ENCODE measurements at places on chromosomes 6 and 20.

GRCh38 chr6:159931112-159931511 lies 37.8 kb upstream of the IGF2R start:
- DNase-seq: no peak

GRCh38 chr20:17859002-17859615 lies 109.5 kb downstream of the SNX5 start:
- DNase-seq: no peak

DNA sequence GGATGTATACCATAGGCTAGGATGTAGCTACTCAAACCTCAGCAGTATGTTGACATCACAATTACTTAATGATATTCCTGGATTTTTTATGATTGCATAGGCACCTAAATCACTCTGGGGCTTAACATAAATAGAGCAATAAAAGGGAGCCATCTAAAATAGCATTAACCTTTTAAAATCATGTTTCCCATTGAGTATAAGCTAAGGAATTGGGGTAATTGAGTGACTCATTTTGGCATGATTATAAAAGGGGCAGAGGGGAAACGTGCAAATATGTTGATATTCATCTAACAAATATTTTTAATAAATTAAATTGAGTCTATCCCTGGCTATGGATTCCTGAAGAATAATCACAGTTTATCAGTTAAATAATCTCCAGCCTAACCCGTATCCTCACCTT lies 74.0 kb upstream of the ADGRF1 start:
- DNase-seq: no peak

DNA sequence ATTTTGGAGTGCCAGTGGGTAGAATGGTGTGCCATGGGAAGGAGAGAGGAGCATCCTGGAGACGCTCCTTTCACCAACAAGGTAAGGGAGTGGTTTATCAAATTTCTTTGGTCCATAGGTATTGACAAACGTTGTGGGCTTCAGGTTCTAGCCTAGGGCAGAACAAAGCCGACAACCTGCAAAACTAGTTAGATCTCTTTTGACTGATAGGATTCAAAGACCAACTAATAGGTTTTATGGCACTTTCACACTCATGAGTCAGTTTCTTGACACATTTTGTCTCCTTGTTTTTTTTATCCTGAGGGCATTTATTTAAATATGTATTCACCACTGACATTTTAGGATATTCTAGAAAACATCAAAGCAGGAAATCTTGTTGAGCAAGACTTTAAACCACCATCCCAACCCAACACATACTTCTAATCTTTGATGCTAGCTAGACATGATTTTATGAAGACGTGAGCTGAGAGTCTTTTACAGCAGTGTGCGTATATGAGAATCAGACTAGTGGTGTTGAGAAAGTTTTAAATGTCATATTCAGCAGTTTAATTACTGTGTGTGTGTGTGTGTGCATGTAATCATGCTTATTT lies 370.4 kb upstream of the HSF2 start:
- DNase-seq: no peak

- peak; percentile 16 for DNase-seq
Observed at GRCh38 chr6:44003345-44004061, 123.7 kb downstream of the MRPL14 start.

DNA sequence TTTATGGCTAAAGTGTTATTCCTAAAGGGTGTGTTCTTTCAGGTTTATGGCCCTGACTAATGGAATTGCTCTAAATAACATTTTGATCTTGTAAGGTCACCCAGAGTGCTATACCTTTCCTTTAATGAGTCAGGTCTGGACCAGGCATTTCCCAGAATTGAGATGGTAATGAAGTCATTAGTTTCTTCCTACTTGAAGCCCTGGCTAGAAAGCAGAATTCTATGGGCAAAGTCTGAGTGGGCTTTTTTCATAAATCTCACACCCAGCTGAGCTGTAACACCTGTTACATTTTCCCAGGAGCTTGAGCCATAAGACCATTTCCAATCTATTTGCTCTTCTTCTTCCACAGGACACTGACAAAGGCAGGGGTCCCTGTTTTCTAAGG lies 122.0 kb upstream of the ID4 start:
- peak; percentile 70 for DNase-seq

GRCh38 chr6:54646069-54646950 lies 200.3 kb upstream of the FAM83B start:
- peak; percentile 78 for DNase-seq

DNA sequence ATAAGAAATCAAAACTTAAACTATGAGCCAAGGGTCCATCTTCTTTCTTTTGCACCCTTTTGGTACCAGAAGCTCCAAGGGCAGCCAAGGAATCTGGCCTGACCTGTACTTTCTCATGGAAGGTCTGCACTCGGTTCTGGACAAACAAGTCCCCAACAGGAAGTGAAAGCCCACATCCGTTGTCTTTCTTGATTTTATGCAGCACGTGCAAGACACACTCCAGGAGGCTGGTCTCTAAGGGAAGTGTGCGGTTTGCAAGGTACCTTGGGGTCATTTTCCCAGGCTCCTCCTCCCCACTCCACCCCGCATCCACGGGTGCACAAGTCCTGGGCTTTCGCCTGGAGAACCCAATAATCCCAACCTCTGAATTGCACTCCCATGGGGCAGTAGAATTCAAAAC lies 101.9 kb downstream of the NFATC2 start:
- no peak for DNase-seq

GRCh38 chr6:46821458-46821881 lies 28.3 kb downstream of the MEP1A start:
- DNase-seq: no peak

- no peak for DNase-seq
Observed at GRCh38 chr6:106628658-106629102, 618 bp downstream of the RTN4IP1 start.

- no peak for DNase-seq
Observed at GRCh38 chr20:42260184-42260583, 642.0 kb upstream of the CHD6 start.

GRCh38 chr20:40648210-40649072 lies 40.6 kb downstream of the MAFB start:
- no peak for DNase-seq

DNA sequence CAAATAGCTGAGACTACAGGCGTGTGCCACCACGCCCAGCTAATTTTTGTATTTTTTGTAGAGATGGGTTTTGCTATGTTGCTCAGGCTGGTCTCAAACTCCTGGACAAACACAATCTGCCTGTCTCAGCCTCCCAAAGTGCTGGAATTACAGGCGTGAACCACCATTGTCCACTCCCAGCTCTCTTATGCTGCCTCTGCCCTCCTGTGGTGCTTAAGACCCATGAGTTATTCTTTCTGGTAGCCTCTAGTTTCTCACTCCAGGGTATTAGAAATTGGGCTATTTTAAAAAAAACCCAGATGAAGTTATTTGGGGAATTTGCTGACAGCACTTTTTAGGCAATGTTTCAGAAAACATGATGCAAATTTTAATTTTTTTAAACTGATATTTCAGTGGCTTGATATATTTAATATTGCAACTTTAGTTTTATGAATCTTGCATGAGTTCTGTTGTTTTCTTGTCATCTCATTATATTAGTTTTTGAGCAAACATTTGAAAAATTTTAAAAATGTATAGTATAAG lies 114.0 kb upstream of the FOXO3 start:
- no peak for DNase-seq

DNA sequence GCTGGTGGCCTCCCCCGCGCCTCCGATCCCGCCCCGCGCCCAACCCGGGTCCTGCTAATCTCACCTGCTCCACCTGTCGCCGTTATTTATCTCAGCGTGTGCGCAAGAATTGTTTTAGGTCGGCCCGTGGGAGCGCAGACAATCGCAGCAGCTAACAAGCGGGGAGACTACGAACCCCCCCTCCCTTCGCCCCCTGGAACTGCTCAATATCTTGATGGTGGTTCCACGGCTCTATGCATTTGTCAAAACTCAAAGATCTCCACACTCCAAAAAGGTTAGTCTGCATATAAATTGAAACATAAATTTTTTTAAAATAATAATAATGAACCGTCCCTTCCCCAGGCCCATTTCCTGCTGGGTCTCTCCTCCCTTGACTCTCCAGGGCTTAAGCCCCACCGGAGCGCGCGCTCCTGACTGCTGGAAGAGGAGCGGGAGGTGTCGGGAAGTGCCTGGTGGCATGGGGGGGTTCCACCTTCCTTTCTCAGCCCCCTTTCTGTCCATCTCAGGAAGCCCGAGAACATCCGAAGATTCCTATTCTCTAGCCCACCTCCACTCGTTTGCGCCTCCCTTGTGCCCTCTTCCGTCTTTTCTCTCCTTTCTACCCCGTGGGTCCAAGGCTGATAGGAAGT lies 1.6 kb upstream of the MDGA1 start:
- no peak for DNase-seq

GRCh38 chr6:44093750-44094402 lies 33.4 kb downstream of the MRPL14 start:
- no peak for DNase-seq

DNA sequence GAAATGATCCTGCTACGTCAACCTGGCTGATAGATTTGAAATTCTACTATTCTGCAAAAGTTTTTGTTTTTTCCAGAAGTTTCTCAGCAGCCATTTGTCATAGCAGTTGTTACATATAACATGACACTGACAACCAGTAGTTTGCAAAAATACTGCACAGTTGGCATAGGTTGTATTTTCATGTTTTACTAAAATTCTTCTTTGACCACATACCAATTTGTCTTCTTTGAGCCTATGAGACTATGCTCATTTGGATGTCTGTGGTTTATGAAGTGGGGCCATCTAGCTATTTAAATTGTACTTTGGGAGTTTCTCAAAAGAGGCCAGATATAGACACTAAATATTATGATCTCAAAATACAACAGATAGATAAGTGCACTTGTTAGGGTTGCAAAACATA lies 104.9 kb upstream of the PREP start:
- DNase-seq: peak; percentile 62

- DNase-seq: no peak
Observed at GRCh38 chr20:34536798-34537394, 20.7 kb downstream of the DYNLRB1 start.

GRCh38 chr6:22848121-22848520 lies 278.8 kb downstream of the HDGFL1 start:
- no peak for DNase-seq

- no peak for DNase-seq
Observed at GRCh38 chr6:160788806-160789205, 86.8 kb downstream of the PLG start.

DNA sequence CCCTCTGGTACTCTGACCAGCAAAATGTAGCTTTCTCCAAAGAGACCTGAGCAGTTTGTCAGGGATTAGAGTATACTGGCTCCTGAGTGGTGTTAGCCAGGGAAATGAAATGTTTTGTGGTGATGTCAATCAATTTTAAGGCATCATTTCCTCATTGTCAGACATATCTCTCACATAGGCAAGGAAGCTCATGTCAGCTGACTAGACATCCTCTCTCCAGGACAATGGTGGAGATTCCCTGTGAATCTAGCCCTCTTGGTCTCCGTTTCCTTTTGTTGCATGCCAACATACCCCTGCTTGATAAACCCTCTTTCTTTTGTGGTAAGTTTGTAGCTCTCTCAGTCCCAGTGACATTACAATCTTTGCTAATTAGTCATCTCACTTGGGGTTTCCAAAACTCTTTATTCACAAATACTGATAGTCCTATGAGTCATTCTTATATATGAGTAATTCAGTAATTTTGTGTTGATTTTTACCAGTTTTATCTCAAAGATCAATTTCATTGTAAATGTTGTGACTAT lies 135.6 kb upstream of the PTPRK start:
- peak; percentile 87 for DNase-seq

- no peak for DNase-seq
Observed at GRCh38 chr20:53778041-53778516, 184.4 kb upstream of the ZNF217 start.

- no peak for DNase-seq
Observed at GRCh38 chr20:56537997-56538396, 5.0 kb downstream of the FAM209B start.

- no peak for DNase-seq
Observed at GRCh38 chr6:170186006-170186935, 104.6 kb downstream of the DLL1 start.

DNA sequence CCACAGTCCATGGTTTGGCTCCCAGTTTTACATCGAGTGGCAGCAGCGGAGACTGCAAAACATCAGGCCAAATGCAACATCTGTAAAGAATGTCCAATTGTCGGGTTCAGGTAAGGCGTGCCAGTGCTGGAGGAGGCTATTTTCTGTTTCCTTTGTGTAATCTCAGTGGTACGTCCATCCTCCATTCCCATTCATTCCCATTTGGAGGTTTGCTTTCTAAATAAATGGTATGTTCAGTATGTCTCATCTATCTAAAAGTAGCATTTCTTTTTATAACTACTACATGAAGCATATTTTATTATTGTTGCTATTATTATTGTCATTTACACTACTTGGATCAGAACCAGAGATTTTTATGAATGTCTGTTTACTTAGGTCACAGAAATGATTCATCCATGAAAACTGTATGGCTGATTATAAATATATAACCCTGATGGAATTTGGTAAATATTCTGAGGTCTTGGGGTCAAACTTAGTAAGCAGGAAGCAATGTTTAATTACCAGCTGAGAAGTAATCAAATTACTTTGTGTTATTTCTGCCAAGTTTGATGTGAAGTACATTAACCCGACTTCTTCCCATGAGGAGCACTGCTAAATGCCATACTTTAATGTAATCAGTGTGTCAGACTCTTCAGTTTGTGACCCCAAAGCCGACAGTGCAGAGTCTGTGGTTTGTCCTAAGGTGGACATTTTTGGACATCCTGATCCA lies 512.9 kb downstream of the UTRN start:
- DNase-seq: peak; percentile 22

GRCh38 chr6:136994782-136995181 lies 50.0 kb downstream of the IL20RA start:
- no peak for DNase-seq

DNA sequence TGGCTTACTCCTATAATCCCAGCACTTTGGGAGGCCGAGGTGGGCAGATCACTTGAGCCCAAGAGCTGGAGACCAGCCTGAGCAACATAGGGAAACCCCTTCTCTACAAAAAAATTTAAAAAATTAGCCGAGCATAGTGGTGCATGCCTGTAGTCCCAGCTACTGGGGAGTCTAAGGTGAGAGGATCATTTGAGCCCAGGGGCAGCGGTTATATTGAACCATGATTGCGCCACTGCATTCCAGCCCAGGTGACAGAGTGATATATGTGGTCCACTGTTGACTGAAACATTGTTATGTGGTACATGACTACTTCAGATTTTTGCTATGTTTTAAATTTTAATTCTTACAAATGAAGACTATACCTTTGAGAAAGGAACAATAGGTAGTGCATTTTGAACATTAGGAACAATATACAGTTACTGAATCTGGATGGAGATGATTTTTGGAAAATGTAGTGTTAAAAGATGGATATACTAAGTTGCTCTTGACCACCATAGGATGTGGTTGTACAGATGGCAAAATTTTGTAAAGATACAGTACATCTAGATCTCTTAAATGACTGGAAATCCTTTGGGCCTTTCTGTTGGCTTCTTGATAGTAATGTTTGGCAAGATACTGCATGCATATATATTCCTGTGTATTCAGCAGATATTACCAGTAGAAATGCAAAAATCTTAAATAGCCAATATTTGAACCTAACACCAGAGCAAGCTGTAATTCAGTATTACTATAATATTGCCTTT lies 35.9 kb downstream of the MAPK14 start:
- DNase-seq: no peak

Measured in astrocyte of the hippocampus (primary cell).